GM13977 (cell line): ENCODE measurements at places on chromosomes 7 and 10.

DNA sequence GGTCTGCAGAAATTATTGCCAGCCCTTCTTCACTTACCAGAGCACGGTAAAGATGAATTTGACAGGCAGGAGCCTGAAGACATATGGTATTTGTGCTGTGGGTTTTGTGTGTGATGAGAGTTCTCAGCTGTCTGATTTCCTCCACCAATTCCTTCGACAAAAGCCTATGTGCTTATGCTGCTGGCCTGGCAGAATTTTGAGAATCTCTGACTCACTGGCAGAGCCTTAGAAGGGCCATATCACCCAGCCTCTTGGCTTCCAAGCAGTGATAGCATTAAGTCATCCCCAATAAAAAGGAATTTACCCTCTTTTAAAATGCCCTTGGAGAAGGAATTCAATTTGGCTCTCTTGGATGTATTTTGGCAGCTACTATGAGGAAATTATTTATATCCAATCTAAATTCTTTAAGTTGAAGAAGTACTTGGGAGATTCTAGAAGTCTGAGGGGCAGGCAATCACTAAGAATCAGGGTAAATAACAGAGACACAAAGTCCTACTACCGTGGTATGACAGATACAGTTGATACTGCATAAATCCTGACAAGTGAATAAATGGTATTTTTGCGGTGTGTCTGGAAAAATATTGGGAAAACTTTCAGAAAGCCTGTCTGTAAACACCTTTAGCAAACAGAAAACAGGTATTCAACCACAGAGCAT, 68.6 kb upstream of the EFCAB10 start:
- no peak for DNase-seq

DNA sequence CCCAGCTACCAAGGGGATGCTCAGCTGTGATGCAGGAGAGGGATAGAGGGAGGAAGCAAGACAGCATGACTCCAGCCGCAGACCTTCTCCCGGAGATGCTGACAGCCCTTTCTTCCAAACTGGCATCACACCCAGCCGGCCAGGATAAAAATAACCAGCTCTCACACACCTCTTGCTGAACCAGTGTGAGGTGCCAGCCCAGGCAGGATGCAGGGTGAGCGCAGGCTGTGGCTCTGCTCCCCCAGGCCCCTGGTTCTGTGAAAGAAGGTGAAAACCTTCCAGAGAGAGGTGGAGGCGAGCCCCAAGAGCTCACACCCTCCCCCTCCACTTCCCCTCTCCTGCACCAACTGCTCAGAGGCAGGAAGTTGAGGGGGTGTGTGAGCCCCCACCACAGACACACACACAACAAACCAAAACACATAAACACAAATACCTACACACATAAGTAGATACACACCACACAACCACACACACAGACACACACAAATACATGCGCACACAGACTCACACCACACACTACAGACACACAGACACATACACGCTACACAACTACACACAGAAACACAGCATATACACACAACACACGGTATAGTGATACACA, 4.0 kb downstream of the GPR15LG start:
- DNase-seq, result peak; percentile 35

DNA sequence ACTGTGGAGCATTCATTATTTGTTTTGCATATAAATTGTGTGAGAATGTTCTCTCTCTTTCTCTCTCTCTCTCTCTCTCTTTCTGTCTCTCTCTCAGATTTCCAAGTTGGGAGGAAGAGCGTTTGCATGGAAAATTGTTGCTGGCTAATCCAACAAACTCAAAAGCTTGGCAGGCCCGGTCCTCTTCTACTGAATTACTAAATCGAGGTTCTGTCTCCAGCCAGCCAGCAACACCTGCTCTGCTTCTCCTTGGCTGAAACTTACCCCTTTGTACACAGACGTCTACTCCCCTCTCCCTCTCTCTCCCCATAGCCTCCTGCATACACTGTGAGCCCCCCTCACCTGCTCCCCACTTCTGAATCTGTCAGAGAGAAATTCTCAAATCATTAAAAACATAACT, 996.4 kb upstream of the AUTS2 start:
- DNase-seq, result no peak

GRCh38 chr10:112669989-112670388, 223.0 kb downstream of the VTI1A start:
- DNase-seq, result no peak

- no peak for DNase-seq
Observed at GRCh38 chr10:111161109-111161874, 84.5 kb downstream of the ADRA2A start.

DNA sequence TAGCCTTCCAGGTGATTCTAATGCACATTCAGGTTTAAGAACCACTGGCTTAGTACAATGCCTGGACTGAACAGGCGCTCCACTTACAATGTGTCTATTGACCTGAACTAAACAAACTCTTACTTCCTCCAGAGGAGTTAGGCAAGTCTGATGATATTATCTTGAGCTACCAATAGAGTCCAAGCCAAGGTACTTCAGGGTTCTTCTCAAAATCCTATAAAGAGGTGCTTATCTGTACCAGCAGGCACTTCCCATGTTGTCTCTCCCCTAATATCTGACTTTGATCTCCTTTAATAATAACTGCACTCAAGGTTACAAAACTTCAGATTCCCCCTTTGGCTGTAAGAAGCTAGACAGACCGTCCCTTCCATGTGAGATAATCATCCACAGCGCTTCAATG, 157.0 kb upstream of the SVIL start:
- no peak for DNase-seq

- no peak for DNase-seq
Observed at GRCh38 chr7:50835156-50835555, 52.5 kb upstream of the GRB10 start.

DNA sequence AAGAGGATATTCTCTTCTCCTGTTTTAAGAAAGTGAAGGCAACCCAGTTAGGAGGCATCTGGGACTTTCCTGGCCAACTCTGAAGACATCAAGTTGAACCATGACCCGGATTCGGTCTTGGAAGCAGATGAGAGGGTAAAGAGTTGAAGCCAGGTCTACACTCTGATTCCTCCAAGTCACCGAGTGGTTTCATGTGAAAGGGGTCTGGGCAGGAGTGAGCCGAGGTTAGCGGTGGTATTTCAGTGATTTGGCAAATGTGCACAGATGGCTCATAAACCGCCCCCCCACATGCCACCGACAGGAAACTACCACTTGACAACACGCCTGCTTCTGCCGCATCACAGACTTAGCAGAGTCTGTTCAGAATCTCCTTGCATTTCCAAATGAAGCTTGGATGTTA, 11.4 kb upstream of the REPIN1 start:
- DNase-seq, result no peak

DNA sequence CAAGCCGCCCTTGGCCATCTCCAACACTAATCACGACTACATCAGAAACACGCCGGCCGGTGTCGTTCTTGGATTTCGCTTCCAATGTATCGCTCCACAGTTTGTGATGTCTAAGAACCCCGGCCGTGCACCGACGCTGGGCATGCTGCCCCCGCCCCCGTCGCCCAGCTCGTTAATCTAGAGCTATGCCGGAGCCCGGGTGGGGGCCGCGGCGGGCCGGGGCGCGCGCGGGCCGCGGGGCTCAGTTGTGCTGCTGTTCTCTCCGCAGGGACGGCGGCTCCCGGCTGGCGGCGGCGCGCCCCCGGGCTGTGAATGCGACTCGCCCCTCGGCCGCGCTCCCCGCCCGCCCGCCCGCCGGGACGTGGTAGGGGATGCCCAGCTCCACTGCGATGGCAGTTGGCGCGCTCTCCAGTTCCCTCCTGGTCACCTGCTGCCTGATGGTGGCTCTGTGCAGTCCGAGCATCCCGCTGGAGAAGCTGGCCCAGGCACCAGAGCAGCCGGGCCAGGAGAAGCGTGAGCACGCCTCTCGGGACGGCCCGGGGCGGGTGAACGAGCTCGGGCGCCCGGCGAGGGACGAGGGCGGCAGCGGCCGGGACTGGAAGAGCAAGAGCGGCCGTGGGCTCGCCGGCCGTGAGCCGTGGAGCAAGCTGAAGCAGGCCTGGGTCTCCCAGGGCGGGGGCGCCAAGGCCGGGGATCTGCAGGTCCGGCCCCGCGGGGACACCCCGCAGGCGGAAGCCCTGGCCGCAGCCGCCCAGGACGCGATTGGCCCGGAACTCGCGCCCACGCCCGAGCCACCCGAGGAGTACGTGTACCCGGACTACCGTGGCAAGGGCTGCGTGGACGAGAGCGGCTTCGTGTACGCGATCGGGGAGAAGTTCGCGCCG, 1.9 kb downstream of the VWC2 start:
- DNase-seq, result peak; percentile 35
